Stimulated activated CD4-positive, alpha-beta T cell treated with anti-CD3 and anti-CD28 coated beads, Interleukin-1b, Interleukin-23, amount 100 ng/mL, for 1 hour (primary cell): ENCODE measurements at places on chromosomes 16 and 17.

GRCh38 chr16:11140098-11140375 lies 116.0 kb downstream of the SOCS1 start:
- DNase-seq, result no peak

DNA sequence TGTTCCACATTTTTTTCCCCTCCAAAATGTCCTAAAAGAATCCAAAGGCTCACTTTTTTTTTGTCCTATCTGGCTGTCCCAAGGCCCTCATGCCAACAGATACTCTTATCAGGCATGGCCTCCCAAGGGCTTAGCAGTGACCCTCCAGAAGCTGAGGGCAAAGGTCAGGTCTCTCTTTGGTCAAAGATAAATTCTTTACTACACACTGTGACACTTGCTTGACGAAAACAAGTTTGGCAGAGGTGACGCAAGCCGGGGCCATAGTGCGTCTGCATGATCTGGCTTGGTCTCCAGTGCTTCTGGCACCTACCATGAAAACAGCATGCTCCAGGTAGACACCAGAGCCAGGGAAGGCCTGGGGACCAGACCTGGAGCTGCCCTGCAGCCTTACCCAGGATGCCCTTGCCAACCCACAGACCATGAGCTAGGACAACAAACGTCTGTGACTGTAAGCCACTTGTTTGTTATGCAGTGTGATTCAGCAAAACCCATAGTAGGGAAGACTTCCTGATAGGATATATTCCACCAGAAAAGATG lies 48.5 kb upstream of the IRF8 start:
- no peak for DNase-seq

DNA sequence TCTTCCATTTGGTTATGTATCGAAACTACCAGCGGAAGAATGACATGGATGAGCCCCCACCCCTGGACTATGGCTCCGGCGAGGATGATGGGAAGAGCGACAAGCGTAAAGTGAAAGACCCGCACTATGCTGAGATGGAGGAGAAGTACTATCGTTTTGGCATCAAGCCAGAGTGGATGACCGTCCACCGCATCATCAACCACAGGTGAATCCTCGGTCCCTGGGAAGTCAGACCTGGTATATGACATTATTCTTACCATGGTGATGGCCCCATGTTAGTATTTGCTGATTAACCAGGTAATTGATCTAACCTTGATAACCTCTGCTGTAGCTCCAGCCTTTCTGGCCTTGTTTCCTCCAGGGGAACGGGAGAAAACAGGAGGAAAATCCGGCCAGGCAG lies 8.5 kb downstream of the CHD3 start:
- no peak for DNase-seq

GRCh38 chr16:84548971-84549844 lies 44.7 kb upstream of the MEAK7 start:
- DNase-seq, result no peak

DNA sequence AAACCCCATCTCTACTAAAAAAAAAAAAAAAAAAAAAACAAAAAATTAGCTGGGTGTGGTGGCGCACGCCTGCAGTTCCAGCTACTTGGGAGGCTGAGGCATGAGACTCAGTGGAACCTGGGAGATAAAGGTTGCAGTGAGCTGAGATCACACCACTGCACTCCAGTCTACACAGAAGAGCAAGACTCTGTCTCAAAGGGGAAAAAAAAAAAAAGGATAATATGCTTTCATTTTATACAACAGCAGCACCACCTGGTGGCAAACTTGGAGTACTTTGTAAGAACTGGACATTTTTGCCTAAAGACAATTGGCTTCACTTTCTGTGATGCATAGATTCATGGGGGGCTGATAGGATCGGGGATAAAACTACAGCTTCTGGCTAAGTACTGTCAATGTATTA lies 8.5 kb downstream of the CHTF8 start:
- peak; percentile 21 for DNase-seq

DNA sequence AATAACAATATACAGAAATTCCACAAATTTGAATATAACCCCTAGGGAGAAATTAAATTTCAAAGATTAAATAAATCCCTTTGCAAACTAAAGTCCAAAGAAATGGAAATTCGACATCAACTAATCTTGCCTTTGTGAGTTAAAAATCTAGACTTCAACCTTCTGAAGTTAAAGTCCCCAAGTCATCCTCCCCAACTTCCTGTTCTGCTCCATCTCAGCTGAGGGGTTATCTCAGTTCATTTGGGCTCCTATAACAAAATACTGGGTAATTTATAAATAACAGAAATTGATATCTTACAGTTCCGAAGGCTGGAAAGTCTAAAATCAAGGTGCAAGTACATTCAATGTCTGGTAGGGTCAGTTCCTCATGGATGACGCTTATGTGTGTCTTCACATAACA lies 22.8 kb upstream of the KDM6B start:
- DNase-seq, result no peak

DNA sequence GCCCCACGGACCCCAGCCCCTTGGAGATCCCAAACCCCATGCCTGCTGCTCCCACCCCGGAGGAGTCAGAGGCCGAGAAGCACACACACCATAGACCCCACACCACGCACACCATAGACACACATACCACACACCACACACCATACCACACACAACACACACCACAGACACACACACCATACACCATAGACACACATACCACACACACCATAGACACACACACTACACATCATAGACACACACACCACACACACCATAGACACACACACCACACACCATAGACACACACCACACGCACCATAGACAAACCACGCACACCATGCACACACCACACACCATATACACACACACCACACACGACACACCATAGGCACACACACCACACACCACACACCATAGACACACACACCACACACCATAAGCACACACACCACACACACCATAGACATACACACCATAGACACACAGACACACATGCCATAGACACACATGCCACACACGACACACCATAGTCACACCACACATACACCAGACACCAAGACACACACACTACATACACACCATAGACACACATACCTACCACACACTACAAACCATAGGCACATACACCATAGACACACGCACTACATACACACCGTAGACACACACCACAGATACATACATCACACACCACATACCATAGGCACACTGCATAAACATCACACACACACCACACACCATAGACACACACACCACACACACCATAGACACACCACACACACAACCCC lies 11.3 kb downstream of the TBC1D16 start:
- no peak for DNase-seq

GRCh38 chr16:72836985-72837384 lies 210.9 kb downstream of the ZFHX3 start:
- DNase-seq, result no peak
